AG04450 (cell line): ENCODE measurements at places on chromosomes 1 and 21.
A peak's percentile ranks its signal among the peaks of the same experiment; 100 is the strongest.

GRCh38 chr1:148328884-148329283 is 154.2 kb downstream of the PPIAL4G start:
- no peak for DNase-seq

GRCh38 chr1:85282424-85282823 is 6.0 kb upstream of the BCL10 start:
- DNase-seq, result no peak

- no peak for DNase-seq
Observed at GRCh38 chr1:29236712-29237128, 398 bp downstream of the PTPRU start.

- no peak for DNase-seq
Observed at GRCh38 chr1:192657760-192658159, 21.8 kb downstream of the RGS13 start.

DNA sequence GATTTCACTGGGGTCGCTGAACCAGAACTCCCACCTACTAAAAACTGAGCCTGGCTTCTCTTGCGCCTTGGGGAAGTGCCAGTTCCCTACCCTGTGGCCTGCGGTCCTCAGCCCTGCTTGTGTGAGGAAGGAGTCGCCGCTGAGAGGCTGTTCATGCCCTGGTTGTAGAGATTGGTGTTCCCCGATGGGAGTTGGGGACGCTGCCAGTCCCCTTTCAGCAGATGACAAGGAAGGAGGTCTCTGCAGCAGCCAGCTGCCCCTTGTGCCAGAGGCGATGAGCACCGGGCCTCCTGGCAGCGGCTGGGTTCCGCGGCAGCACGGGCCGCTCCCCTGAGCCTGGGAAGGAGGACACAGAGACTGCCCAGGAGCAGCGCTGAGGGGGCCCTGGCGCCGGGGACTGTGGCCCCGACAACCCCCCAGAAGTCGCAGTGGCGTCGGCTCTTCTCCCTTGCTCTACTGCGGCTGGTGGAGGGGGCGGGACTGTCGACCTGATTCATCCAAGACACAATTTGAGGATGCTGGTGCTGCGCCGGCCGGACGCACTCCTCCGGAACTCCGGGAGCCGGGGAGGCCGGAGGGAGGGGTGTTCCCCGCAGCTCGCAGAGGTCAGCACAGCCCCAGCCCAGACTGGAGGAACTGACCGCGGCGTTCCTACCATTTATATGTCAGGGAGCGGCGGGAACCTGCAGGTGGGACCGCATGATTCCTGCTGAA is 12.0 kb upstream of the ADORA3 start:
- no peak for DNase-seq

DNA sequence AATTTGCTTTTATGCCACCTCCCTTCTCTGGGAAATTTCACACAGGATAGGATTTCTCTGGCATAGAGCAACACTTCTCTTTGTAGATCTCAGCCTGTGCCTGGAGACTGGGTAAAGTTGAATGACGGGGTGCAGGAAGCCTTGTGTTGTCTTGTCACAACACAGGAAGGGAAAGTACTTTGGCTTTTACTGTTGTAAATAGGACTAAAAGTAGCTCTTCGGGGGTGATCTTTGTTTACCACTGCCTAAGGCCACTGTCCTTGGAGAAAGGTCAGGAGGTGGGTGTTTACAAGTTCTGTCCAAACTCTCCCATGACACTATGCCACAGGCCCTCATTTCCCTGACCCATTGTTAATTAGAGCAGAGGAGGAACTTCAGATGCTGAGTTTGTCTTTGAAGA is 139.7 kb downstream of the FGGY start:
- DNase-seq, result no peak

DNA sequence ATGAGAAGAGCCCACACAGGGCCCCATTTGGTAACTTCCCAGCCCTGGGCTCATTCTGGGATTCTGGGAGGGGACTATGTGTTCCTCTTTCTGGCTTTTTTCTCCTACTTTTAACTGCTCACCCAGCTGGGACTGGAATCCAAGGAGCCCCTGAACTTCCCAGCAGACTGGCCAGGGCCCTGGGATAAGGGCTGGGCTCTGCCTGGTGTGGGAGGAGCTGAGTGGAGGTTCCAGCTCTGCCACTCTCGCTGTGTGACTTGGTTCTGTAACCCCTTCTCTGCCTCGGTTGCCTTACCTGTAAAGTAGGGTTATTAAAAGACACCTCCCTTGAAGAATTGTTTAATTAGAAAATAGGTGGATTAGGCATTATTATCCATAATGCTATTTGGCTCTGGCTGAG is 19.6 kb upstream of the EPB41 start:
- no peak for DNase-seq

GRCh38 chr1:211155040-211155439 is 21.1 kb upstream of the KCNH1 start:
- no peak for DNase-seq

GRCh38 chr1:54409156-54410142 is 3.3 kb upstream of the SSBP3 start:
- no peak for DNase-seq

GRCh38 chr1:49319426-49319963 is 542.8 kb upstream of the BEND5 start:
- DNase-seq, result no peak

GRCh38 chr1:6586404-6586816 is 6.6 kb downstream of the ZBTB48 start:
- DNase-seq, result no peak

GRCh38 chr1:224761245-224761644 is 145.1 kb downstream of the CNIH3 start:
- DNase-seq, result no peak

- DNase-seq, result peak; percentile 77
Observed at GRCh38 chr1:206633708-206634121, 1.6 kb upstream of the DYRK3 start.

DNA sequence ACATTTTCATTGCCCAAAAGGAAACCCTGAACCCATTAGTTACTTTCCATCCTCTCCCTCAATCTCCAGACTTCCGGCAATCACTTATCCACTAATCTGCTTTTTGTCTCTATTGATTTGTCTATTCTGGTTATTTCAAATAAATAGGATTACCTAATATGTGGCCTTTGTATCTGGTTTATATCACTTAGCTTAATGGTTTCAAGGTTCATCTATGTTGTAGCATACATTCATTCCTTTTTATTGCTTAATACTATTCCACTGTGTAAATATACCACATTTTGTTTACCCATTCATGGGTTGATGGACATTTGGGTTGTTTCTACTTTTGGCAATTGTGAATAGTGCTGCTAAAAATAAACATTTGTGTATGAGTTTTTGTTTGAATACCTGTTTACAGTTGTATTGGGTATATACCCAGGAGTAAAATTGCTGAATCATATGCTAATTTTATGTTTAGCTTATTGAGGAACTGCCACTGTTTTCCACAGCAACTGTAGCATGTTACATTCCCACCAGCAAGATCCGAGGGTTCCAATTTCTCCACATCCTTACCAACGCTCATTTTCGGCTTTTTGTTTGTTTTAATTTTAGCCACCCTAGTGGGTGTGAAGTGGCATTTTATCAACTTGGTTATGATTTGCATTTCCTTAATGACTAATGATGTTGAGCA is 2.5 kb upstream of the SLC25A44 start:
- DNase-seq, result no peak

- DNase-seq, result no peak
Observed at GRCh38 chr1:3261007-3261968, 192.3 kb downstream of the PRDM16 start.

- DNase-seq, result no peak
Observed at GRCh38 chr1:18234790-18235242, 127.2 kb downstream of the IGSF21 start.
